Stimulated activated CD8-positive, alpha-beta memory T cell treated with anti-CD3 and anti-CD28 coated beads, Interleukin-15, amount 100 ng/mL, for 4 hours (primary cell): ENCODE measurements at places on chromosomes 6 and 20.

DNA sequence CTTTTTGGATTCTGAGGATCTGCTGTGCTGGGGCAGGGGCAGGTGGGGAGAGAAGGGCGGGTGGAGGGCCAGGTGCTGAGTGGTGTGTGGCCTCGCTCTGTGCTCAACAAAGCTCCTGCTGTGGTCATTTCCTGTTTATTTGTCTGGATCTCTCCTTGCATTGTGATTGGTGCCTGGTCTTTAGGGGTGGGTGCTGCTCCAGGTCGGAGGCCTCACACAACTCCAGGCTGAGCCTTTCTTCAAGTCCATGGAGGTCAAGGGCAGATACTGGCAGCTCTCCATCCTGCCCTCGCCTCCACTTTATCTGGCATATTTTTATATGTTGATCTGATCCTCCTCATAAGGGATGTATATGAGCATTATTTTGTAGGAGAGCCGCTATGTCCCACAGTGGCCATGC, 36.2 kb downstream of the HLA-F start:
- no peak for DNase-seq

GRCh38 chr6:145155411-145155810, 579.9 kb downstream of the EPM2A start:
- DNase-seq = no peak

- DNase-seq = no peak
These were observed 74.9 kb downstream of the AGPAT4 start for GRCh38 chr6:161198783-161199460.

GRCh38 chr6:121175827-121176226, 158.5 kb downstream of the TBC1D32 start:
- DNase-seq = no peak

GRCh38 chr6:166957087-166957804, 896 bp upstream of the RNASET2 start:
- no peak for DNase-seq

DNA sequence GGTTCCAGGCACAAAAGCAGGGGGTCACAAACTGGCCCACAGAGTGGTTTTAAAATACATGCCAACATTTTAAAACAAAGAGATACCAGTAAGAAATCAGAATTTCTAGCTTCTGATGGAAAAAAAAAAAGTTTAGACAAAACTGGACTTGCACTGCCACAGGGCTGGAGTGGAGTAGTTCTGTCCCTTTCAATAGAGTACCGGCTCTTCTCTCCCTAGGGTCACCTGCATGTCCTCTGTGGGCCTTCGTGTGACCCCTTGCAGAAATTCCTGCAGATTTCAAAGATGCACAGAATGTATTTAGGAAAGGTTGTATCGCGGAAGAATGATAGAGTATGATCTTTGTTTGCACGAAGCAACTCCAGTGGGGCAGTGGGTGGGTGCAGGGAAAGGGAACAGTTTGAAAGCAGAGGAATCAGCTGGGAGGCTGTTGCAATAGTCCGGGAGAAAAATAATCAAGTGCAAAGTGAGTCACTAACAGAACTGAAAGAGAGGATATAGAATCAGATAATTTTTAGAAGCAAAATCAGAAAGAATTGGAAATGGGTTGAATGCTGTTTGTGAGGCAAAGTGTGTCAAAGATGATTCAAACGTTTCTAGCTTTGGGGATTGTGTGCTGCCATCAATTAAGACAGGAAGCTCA, 97.3 kb upstream of the STXBP5 start:
- no peak for DNase-seq

GRCh38 chr6:73011945-73012344, 213.4 kb downstream of the KHDC1L start:
- DNase-seq = no peak

DNA sequence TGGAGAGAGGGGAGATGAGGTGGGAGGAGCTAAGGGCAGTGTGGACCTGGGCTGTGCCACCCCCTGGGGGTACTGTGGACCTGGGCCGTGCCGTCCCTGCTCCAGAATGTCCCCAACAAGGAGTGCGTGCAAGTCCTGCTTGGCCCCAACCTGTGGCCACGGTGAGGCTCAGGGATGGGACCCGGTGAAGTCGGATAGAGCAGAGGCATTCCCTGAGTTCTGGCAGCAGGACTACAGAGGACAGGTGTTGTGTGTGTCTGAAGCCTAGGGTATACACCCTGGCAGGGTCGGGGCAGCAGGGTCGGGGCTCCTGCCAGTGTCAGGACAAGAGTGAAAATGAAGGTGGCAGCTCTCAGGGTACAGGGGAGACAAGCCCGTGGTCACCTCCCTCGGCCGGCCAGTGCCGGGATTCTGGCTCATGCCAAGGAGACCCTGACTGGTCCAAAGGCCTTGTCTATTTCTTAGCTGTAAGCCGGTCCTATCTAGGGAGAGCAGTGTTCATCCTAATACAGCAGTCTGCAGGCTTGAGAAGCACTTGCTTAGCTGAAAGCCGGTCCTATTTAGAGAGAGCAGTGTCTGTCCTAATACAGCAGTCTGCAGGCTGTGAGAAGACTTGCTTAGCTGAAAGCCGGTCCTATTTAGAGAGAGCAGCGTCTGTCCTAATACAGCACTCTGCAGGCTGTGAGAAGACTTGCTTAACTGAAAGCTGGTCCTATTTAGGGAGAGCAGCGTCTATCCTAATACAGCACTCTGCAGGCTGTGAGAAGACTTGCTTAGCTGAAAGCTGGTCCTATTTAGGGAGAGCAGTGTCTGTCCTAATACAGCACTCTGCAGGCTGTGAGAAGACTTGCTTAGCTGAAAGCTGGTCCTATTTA, 95.9 kb downstream of the SMOC2 start:
- no peak for DNase-seq

- DNase-seq = no peak
These were observed 86.0 kb upstream of the SALL4 start for GRCh38 chr20:51888291-51888690.

- no peak for DNase-seq
These were observed 74.2 kb downstream of the TOX2 start for GRCh38 chr20:43988867-43989266.

DNA sequence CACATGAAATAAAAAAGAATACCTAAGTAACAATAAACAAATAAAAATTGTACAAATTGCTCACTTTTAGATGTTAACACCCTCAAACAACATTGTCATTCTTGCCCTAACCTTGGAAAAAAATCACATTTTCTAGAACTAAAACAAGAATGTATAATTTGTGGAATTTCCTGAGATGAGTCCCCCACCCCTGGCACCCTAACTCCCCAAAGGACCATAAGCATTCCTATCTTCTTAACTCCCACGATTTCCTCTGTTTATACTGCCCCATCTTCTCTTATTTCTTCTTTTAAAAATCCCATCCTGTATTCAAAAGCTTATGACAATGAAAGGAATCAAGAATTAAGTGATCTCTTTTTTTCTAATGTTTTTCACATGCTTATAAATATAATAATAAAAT, 70.9 kb downstream of the IBTK start:
- no peak for DNase-seq

GRCh38 chr6:109445382-109445781, 4.9 kb downstream of the SMPD2 start:
- DNase-seq = no peak

DNA sequence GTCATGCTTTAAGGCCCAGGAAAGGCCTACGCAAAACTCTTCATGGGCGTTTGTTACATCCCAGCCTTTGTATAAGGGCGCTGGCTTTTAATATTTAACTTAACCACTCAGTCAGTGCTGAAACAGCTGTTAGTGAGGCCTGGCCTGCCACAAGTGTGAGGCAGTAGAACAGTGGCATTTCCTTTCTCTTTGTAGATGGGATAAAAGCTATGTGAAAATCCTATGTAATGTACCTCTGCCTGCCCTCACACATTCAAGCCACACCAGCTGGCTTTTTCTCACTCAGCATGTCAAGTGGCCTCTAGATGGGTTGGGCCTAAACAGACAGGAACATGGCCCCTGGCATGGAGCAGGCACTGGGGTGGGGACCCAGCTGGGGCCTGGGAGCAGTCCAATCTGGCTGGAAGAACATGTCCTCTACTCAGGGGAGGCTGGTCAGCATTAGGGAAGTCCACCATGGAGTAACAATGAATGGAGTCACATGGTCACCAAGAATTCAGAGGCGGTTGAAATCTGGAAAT, 20.7 kb downstream of the CGA start:
- no peak for DNase-seq

GRCh38 chr20:34311118-34312023, 8.2 kb upstream of the AHCY start:
- no peak for DNase-seq

DNA sequence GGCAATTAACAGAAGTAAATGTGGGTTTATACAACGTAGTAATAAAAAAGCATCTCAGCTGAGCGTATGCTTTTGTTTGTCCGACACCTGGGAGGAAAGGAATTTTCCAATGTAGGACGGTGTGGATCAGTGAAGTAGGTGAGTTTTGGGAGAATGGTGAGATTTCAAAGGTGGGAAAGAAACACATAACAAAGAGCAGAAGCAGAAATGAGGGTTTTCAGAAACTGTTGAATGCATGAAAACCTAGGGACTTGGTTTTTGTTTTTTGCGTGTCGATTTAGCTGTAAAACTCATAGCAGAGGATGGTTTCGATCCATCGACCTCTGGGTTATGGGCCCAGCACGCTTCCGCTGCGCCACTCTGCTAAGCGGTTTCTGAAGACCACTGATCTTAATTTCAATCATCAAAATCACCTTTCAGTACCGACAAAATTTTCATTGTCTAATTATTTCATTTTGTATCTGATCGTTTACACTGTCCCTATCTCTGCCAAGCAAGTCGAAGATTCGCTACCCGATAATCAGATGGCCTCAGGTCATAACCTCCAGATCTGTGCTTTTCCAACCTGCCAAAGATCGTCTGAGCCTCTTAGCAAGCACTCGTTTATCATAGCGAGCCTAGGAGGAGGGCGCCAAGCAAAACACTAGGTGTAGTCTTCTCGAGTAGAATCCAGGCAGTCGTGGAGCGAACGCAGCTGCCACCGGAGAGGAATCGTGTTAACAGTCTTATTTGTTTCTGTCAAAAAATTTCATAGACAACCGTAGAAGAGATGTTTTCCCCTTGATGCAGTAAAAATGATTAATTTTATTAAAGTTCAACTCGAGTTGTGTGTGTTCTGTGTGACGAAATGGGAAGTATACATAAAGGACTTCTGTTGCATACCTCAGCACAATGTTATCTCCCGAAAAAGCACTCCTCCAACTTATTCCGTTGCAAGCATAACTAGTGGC, 20.9 kb upstream of the POM121L2 start:
- DNase-seq = no peak

GRCh38 chr20:20331817-20332216, 36.1 kb upstream of the INSM1 start:
- no peak for DNase-seq

GRCh38 chr6:6395581-6396197, 75.2 kb upstream of the F13A1 start:
- no peak for DNase-seq

GRCh38 chr6:6604566-6604965, 16.0 kb downstream of the LY86 start:
- DNase-seq = no peak

- no peak for DNase-seq
These were observed 76.0 kb upstream of the ADTRP start for GRCh38 chr6:11854408-11855165.

GRCh38 chr6:53330137-53330536, 18.6 kb downstream of the ELOVL5 start:
- no peak for DNase-seq

- DNase-seq = no peak
These were observed 3.3 kb upstream of the THEMIS start for GRCh38 chr6:127904160-127904559.

DNA sequence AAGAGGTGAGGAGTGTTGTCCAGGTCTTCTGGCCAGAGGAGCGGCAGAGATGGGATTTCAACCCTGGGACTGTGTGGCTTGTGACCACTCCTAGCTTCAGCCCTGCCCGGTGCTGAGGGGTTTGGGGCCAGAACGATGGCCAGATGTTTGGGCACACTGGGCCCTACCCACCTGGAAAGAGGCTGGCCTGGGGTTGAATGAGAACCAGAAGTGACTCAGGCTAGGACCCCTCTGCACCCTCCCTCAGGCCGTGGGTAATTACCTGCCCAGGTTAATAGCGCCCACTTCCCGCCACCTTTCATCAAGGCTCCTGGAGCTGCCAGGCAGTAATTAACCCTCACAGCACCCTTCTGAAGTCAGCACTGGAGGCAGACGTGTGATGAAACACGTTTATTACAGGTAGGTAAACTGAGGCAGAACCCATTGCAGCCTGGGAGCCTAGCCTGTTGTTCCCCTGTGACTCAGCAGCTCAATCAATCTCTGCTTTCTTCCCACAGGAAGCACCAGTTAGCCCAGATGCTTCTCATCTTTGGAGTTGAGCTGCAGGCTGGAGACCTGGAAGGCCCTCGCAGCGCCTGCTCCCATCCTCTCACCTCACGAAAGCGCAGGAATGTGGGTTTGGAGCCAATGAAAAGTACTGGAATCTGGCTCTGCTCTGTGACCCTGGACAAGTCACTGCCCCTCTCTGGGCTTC, 120.8 kb downstream of the CEBPB start:
- no peak for DNase-seq

GRCh38 chr6:161850562-161850961, 576.7 kb upstream of the AGPAT4 start:
- no peak for DNase-seq

- no peak for DNase-seq
These were observed 1.4 kb upstream of the PPP1R18 start for GRCh38 chr6:30687659-30688431.
